ENCODE measurements at places on chromosomes 5 and 9.
A peak's percentile ranks its signal among the peaks of the same experiment; 100 is the strongest.

DNA sequence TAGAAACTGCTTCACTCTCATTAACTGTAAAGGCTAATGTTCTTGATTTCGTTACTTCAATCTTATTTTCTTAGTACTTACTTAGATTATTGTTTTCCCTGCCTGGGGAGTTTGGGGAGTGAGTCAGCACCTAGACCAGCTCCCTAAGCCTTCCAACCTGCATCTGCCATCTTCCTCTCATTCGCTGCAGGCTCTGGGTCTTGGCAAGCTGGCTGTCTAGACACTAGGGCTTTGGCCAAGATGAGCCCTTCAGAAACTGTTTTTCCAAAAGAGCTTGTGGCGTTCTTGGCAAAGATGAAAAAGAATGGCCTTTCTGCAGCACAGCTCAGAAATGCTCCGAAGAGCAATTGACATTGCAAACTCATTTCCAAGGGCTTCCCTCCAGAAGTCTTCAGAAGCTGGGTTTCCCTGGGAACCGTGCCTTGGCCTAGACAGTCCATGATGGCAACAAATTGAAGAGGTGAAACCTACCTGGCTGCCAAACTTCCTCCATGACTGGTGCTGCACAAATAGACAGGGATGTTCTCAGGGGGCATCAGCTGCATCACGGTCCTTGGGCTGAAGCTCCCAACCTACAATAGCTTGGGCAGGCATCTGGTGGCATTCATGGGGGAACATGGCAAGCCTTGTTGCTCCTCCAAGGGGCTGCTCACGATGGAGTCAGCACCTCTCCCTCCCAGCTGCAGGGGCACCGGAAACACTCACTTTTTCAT, 76.6 kb downstream of the NSUN2 start:
- DNase-seq: no peak

DNA sequence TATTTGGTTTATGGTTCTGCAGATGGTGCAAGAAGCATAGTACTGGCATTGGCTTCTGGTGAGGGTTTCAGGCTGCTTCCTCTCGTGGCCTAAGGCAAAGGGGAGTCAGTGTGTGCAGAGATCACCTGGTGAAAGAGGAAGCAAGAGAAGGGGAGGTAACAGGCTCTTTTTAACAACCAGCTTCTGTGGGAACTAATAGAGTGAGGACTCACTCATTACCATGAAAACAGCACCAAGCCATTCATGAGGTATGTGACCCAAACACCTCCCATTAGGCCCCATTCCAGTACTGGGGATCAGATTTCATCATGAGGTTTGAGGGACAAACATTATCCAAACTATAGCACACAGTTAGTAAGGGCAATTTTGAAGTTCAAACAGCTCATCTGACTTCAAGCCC, 263.5 kb downstream of the TMEM38B start:
- DNase-seq: no peak

GRCh38 chr5:180646289-180646962, 3.0 kb downstream of the FLT4 start:
- DNase-seq: no peak

DNA sequence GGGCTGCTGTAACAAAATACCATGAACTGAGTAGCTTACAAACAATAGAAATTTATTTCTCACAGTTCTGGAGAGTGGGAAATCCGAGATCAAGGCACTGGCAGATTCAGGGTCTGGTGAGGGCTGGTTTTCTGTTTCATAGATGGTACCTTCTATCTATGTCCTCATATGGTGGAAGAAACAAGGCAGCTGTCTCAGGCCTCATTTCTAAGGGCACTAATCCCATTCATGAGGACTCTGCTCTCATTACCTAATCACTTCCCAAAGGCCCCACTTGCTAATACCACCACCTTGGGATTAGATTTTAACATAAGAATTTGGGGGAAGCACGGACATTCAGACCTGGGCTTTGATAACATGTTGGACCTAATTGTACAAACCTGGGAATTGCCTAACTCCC, 13.5 kb downstream of the RFESD start:
- DNase-seq: no peak

GRCh38 chr5:137439645-137440044, 59.5 kb downstream of the SPOCK1 start:
- no peak for DNase-seq

DNA sequence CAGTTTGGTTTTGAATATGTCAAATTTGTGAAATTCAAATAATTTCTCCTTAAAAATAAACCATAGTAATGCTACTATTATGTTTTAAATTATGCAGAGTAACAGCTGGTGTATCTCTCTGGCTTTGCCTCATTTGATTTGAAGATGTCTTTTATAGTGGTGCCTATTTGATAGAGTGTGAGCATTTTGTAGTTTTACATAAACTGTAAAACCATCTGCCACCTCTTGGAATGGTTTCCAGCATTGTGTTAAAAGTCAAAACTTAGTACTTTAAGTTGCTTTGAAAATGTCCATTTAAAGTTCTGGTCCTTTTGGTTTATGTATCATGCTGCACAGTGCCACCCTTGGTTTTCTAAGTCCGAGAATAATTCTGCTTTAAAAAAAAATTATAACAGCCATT, 15.6 kb downstream of the PRDM6 start:
- no peak for DNase-seq

GRCh38 chr5:112290691-112291090, 128.4 kb downstream of the EPB41L4A start:
- DNase-seq: no peak

- no peak for DNase-seq
These were observed 35.8 kb downstream of the GSN start for GRCh38 chr9:121303456-121304451.

- DNase-seq: no peak
These were observed 41.4 kb upstream of the SLCO6A1 start for GRCh38 chr5:102539996-102540728.

DNA sequence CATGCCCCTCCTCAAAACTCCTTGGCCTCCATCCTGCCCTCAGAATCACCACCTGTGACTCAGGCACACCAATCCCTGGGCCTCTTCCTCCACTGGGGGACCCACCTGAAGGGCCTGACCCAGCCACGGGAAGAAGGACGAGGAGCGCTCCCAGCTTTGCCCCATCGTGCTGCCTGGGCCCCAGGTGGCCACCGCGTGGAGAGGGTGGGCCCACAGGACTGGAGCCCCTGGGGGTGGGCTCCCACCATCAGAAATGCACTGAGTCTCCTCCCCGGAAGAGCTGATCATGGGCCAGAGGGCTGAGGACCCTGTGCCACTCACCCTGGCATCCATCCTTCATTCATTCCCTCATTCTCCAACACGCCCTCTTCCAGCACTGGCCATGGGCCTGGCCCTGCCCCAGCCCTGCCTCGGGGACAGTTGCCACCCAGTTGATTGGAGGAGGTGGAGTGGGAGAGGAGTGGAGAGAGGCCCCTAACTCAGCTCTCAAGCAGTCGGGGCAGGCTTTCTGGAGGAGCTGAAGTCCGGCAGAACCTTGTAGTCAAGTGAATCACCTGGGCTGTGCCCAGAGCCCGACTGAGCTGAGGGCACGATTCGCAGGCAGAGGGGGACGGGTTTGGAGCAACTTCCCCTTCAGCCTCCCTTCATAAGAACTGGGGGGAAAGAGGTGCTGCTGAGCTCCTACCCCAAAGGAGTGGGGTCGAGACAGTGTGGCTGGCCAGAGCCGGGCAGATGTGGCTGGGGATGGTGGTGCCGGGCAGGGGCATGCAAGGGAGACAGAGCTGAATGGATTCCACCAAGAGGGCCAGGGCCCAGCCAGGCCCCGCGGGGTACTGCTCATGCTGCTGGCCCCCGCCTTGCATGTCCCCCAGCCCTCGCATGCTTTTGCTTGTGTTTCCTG, 29.6 kb downstream of the DNM1 start:
- no peak for DNase-seq

DNA sequence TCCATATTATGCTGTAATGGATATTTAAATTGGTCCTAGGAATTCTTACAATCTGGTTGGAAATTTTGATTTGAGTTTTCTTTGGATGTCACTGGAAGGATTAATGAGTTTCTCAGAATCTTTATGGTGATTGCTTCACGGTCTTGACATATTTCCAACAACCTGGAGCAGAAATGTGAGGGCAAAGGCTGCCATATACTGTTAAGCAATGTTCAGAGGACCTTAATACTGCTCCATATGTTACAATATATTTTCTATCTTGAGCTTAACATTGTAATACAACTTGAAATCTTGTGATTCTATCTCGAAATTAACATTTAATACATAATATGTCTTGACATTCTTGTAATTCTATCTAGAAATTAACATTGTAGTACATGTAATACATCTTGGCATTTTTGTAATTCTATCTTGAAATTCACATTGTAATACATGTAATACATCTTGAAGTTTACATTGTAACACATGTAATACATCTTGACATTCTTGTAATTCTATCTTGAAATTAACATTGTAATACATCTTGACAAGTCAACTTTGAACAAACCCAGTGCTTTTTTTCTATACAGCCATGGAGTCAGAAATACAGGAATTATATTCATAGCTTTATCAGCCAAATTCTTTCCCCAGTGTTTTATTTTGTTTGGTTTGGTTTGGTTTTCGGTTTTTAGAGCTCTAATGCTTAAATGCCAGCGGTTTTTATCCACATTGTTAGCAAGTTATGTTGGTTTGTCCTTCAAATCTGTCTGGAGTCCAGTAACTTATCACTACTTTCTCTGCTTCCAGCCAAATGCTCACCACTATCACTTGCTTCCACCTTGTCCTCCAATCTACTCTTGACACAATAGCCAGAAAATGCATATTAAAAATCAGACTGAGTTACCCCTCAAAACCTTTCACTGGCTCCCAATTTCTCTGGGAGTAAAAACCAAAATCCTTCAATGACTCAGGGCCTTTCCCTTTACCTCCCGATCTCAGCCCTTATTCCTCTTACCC, 3.0 kb upstream of the TUT7 start:
- DNase-seq: no peak

GRCh38 chr9:112013266-112013665, 116.7 kb downstream of the UGCG start:
- DNase-seq: no peak

GRCh38 chr5:130908186-130908585, 256.9 kb downstream of the HINT1 start:
- DNase-seq: no peak

GRCh38 chr9:95626885-95627558, 110.3 kb upstream of the PTCH1 start:
- peak; percentile 93 for DNase-seq

- peak; percentile 21 for DNase-seq
These were observed 43.9 kb downstream of the SLC46A2 start for GRCh38 chr9:112846528-112847488.

DNA sequence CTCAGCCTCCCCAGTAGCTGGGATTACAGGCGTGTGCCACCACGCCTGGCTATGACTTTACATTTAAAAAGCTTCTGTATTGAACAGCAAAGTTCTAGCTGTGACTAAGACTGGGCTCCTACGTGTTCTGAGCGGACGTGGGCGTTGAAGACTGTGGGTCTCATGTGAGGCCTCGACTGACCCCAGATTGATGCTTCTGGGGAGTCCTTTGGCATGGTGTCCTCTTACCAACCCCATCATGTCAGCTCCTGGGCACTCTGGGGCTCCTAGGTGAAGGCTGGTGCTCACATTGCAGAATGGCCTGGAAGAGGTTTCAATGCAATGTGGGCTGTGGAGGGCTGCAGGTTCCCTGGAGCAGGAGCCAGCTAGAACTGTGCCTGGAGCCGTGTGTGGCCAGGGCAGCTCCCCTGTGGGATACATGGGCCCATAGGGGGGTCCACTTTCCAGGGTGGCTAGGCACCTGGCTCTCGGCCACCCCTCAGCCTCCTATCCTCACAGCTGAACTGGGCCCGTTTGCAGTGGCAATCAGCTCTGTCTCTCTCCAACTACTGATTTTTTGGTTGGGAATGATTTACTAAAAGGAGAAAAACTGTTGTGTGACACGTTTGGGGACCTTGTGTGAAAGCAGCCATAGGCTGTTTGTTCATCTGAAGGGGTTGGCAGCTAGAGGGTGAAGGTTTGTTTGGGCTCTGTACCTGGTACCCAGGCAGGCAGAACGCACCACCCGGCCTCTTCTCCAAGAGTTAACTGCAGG, 29.7 kb downstream of the SLC25A25 start:
- DNase-seq: no peak

- DNase-seq: peak; percentile 59
These were observed 36.6 kb upstream of the SPTLC1 start for GRCh38 chr9:92151691-92152393.

GRCh38 chr5:54259090-54259489, 51.3 kb downstream of the ARL15 start:
- DNase-seq: peak; percentile 16

DNA sequence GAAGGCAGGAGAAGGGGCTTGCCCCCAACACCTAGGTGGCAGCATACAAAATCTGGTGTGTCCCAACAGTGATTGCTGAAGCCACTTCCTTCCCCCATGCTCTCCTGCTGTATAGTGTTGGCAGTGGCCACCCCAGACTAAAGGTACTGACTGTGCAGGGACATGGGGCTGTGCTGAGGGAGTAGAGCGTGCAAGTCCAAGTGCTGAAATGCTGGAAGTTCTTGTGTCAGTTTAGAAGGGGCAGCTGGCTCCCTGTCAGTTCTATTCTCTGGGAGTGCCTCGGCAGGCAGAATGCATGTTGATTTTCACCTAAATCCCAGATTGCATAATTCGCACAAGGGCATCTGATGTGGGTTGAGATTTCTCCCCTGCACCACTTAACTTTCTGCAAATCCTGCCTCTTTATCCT, 68.6 kb downstream of the GDNF start:
- DNase-seq: no peak

GRCh38 chr5:91311168-91311696, 71.9 kb downstream of the ARRDC3 start:
- no peak for DNase-seq

GRCh38 chr5:105146867-105147266, 1584.3 kb upstream of the NUDT12 start:
- DNase-seq: no peak

DNA sequence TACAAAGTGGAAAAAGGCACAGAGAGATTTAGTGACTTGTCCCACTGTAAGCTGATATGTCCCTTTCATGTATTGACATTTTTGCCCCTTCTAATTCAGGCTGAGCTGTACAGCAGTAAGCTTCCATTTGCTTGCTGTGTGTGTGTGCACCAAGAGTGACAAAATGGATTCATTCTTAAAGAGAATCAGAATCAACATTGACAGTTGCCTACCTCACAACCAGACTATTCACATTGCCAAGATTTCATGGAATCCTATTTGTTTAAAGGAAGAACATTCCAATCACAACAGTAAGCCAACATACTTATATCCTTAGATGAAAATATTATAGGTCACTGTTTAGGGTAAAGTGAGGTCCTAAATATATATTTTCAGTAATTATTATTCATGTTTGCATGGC, 102.6 kb downstream of the TMEM232 start:
- DNase-seq: no peak

DNA sequence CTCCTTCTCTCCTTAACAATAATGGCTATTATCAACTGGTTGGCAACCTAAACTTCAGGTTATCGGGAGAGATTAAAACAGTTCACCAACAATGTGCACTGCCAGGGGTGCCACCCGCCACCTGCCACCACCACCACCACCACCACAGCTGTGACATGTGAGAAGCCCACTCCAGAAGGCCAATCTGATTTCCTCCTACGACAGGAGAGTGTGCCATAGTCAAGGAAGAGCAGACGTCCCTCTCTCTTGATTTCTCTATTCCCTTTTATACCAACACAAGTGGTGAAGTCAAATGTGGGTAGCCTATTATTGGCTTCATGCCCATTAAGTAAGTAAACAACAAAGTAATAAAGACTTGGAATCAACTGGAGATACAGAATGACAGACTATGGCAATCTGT, 22.4 kb downstream of the GNAQ start:
- no peak for DNase-seq

GRCh38 chr9:114366334-114367128, 21.3 kb downstream of the AKNA start:
- DNase-seq: no peak

Measured in lung microvascular endothelial cell (primary cell).